ENCODE measurements at places on chromosomes 2 and 18.

- DNase-seq: no peak
Measured at GRCh38 chr2:211868996-211869533, 669.5 kb downstream of the ERBB4 start.

GRCh38 chr2:7992612-7993602 is 688.9 kb upstream of the ID2 start:
- no peak for DNase-seq

GRCh38 chr18:24126155-24126961 is 12.5 kb upstream of the CABYR start:
- DNase-seq: no peak

- DNase-seq: no peak
Measured at GRCh38 chr18:76445275-76445674, 49.8 kb downstream of the ZNF516 start.

DNA sequence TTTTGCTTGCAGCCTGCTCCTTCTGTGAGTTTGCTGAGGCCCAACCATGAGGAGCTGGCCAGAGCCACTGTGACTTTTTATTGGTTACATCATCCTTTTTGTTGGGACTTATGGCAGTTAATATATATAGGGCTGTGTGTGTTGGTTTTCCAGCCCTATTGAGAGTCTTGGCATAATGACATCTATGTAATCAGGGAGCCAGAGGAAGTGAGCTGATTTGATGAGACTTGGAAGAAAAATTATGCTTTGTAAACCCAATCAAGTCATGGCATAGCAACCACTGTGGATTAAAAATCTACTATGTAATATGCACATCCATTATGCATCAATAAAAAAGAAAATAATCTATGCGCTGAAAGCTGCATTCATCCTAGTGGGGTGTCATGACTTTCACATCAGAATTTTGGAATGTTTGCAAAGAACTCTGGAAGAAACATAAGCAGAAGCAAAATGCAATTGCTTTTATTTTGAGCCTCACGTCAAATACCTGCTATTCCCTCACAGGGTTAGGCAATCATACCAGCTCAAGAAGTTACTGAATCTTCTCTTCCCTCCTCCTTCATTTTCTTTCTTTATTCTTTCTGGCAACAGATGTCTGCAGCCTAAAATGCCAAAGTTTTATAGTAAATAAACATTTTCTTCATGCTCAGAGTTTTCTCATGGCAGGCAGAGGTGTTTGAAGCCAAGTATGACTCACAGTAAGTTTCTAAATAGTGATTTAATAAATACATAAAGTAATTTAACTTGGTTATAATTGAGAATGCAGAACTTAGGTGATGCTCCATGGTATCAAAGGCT is 308.5 kb downstream of the KCNS3 start:
- DNase-seq: no peak

- DNase-seq: no peak
Measured at GRCh38 chr18:11994336-11994702, 13.0 kb downstream of the IMPA2 start.

- no peak for DNase-seq
Measured at GRCh38 chr2:82215212-82215611, 1910.7 kb upstream of the LRRTM1 start.
